ENCODE measurements at places on chromosomes 2 and 18.

GRCh38 chr2:106584304-106584954 is 97.3 kb downstream of the CD8B2 start:
- no peak for DNase-seq

DNA sequence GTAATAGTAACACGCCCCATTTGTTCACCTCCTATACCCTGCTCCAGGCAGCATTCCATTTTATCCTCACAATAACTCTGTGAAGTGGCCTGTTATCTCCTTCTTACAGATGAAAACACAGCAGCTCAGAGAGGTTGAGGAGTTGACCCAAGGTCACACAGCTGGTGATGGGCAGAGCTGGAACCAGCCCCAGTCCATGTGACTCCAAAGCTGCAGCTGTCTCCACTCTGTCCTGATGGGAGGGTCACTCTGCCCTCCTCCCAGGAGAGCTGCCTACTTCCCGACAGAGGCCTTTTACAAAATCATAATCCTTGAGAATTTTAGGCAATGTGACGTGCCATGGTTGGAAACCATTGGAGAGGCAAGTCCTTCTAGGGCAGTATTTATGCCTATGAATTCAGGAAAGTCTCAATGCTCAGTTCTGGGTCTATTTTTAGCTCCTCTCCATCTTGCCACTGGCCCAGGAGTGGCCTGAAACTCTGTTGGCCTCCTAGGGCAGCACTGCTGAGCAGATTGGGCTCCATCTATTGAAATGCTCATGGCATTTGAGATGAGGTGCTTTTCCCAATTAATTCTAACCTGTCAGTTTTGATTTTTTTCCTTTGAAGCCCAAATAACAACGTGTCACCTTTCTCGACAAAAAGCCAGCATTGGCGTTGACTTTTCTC is 162.0 kb upstream of the MSH6 start:
- DNase-seq: no peak

- DNase-seq: no peak
These were observed 22.8 kb upstream of the PPP4R1 start for GRCh38 chr18:9637036-9637767.

DNA sequence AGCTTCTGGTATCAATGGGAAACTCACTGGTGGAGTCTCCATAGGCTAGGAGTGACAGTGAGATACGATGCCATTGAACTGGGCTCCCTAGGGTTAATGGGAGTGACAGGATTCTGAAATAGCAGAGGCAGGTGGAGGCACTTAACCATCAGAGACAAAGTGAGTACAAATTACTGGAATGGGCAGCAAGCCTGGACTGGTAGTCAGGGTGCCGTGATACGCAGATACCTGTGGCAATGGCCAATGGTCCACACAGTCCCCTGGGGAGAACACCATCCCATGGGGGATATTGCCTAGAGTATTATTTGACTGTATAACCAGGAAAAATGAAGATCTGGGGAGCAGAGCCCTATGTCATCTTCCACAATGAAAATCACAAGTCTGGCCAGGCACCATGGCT is 17.3 kb downstream of the CHCHD5 start:
- DNase-seq: no peak

DNA sequence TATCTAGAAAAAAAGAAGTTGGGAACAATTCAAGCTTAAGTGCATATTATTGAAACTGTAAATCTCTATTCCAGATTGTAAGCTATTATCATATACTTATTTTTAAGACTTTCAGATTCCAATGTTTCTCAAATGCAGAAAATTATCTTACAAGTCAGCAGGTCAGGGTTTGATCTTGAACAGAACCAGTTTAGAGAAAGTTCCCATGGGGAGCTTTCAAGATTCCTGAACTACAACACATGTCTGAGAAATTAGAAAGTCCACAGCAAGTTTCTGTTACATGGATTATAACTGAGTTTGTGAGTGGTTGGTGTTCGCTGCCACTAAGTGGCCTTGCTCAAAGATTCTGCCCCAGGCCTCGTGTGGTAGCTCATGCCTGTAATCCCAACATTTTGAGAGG is 31.6 kb upstream of the SP3 start:
- no peak for DNase-seq

- no peak for DNase-seq
These were observed 81.9 kb upstream of the COL5A2 start for GRCh38 chr2:189261431-189261841.

DNA sequence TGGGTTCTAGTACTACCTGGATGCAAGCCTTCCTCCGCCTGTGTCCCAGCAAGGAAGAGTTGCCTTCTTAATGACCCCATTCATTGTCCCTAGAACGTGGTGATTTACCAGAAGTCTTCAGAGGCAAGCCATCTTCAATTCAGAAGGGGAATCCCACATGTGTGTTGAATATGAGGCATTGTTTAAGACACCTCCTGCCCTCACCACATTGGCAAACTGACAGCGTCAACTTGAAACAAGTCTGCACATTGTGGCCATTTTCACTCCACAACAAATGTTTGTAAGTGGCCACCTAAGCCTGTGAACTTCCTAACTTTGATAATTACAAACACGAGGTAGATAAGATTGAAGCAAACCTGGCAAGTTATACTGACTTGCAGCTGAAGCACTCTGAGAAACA is 83.7 kb downstream of the TCF7L1 start:
- no peak for DNase-seq

GRCh38 chr2:160869411-160869810 is 290.8 kb upstream of the TANK start:
- no peak for DNase-seq

DNA sequence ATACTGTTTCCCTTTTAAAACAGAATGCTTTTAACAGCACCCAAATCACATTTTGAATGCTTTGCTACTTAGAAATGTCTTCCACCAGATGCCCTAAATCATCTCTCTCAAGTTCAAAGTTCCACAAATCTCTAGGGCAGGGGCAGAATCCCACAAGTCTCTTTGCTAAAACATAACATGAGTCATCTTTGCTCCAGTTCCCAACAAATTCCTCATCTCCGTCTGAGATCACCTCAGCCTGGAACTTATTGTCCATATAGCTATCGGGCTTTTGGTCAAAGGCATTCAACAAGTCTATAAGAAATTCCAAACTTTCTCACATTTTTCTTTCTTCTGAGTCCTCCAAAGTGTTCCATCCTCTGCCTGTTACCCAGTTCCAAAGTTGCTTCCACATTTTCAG is 1374.5 kb upstream of the NXPH2 start:
- no peak for DNase-seq

DNA sequence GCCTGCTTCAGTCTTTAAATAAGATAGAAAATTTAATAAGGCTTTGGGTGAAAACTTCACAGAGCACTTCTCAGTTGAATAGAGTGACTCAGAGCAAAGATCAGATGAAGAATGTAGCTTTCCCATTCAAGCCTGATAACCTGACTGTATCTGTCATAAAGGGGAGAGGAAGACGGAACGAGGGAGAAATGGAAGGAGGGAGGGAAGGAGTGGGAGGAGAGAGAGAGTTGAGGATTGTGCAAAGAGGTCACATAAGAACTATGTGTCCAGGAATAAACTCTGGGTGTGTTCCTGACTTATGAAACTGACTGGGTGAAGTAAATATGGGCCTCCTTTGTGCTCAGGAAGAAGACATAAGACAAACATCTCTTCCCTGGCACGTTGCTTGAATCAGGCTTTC is 385.5 kb downstream of the LPIN1 start:
- DNase-seq: no peak

DNA sequence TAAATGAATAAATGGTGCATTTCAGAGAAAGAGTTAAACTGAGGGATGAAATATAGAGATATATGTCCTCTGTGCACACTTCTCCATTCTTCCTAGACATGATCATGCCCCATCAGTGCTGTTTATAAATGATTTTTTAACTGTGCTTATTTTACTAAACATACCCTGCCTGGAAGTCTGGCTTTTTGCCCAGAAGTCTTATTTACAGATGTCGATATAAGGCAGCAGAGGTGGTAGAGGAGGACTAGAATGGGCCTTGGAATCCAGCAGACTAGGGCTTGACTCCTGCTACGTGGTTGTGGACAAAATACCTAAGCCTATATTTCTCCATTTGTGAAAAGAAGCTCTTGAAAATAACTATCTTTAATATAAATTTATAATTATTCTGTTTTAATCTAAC is 355.5 kb downstream of the RAD51AP2 start:
- no peak for DNase-seq

- DNase-seq: no peak
These were observed 7.6 kb upstream of the ESPNL start for GRCh38 chr2:238092486-238093035.

DNA sequence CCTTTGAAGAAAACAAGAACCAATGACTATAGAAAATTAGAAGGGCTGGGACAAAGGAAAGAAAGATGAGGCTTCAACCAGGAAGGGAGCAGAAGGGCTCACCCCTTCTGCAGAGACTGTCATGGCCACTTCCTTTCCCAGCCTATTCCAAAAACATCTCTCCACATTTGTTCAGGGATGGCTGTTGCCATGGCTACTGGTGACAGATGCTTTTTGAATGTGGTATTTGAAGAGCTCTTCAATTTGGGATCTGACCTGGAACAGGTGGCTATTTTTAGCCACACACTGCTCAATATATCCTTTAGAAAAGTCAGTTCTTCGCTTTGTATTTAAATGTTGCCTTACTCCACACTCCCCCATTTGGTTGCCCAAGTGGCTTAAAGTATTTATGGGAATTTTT is 64.1 kb upstream of the LCLAT1 start:
- no peak for DNase-seq

- no peak for DNase-seq
These were observed 60.3 kb downstream of the SH3BP4 start for GRCh38 chr2:235011929-235012631.

GRCh38 chr2:96819128-96819875 is 3.2 kb downstream of the CNNM3 start:
- DNase-seq: no peak

GRCh38 chr2:104853534-104854497 is at the start of gene POU3F3:
Gene POU3F3 (plus strand): TSS chr2:104854115. CDS start chr2:104855511, 1,396 bp downstream.
- peak; percentile 38 for DNase-seq

DNA sequence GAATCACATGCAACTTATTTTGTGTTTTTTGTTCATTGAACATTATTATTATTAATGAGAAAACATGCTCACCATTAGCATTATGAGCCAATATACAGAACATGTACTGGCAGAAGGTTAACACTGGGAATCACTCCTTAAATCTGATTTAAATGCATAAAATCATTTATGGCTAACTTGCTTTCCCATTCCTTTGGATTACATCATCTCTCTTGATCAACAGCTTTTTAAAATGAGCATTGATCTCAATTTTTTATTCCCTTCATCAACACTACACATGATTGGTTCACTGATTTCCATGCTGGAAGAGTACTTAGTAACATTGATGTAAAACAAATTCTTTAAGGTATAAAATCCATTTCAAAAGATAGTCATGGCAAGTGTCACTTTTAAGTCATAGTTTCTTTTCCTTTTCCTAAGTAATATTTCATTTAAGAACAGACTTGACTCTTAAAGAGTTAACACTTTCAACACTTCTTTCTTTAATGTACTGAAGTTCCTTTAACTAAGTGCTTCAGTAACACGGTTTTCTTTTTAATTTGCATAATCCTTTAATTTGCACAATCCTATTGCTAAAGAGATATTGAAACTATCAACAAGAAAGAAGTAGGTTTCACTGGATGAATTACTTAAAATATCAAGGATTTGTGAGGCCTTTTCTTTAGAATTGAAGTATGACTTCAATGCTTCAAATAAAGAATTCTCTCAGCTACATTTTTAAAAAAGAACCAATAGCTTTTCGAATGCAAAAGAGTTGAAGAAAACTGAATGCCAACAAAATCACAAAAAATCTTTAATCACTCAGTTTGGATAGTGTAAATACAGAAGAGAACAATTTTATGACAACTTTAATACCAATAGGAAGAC is 24.9 kb upstream of the BUB1 start:
- DNase-seq: no peak

- no peak for DNase-seq
These were observed 21.5 kb upstream of the PDE1A start for GRCh38 chr2:182448371-182448770.

GRCh38 chr2:9200633-9201015 is 6.0 kb upstream of the ASAP2 start:
- DNase-seq: no peak

DNA sequence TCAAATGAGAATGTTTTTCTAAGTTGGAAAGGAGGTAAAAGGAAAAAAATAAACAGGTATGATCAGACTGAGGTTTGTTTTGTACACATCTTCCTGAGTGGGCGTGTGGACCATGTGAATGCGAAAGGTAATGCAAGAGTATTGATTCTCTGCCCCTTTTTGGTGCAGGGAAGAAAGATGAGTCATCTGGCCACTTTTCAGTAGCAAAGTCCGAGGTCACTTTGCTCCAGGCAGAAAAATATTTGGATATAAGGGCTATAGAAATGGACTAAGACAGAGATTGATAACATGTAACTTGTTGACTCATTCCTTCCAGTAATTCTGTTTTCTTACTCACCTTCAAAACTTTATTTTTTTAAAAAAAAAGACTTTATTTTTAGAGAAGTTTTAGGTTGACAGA is 130.5 kb downstream of the DSEL start:
- DNase-seq: no peak

- DNase-seq: no peak
These were observed 173.4 kb upstream of the BOD1L2 start for GRCh38 chr18:56973487-56973886.

- DNase-seq: no peak
These were observed 192.5 kb downstream of the SNTG2 start for GRCh38 chr2:1143129-1143528.

DNA sequence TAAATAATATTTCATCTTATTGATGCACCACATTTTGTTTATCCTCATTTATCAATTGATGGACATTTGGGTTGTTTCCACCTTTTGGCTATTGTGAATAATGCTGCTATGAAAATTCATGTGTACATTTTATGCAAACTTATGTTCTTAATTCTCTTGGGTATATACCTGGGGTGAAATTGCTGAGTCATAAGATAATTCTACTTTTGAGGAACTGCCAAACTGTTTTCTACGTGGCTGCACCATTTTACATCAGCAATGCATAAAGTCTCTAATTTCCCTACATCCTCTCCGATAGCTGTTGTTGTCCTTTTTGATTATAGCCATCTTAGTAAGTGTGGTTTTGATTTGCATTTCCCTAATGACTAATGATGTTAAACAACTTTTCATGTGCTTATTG is 116.5 kb upstream of the DLX2 start:
- DNase-seq: no peak

- no peak for DNase-seq
These were observed 7.9 kb upstream of the TMX3 start for GRCh38 chr18:68722821-68723220.
